ENCODE measurements at places on chromosomes 12 and 14.
A peak's percentile ranks its signal among the peaks of the same experiment; 100 is the strongest.

DNA sequence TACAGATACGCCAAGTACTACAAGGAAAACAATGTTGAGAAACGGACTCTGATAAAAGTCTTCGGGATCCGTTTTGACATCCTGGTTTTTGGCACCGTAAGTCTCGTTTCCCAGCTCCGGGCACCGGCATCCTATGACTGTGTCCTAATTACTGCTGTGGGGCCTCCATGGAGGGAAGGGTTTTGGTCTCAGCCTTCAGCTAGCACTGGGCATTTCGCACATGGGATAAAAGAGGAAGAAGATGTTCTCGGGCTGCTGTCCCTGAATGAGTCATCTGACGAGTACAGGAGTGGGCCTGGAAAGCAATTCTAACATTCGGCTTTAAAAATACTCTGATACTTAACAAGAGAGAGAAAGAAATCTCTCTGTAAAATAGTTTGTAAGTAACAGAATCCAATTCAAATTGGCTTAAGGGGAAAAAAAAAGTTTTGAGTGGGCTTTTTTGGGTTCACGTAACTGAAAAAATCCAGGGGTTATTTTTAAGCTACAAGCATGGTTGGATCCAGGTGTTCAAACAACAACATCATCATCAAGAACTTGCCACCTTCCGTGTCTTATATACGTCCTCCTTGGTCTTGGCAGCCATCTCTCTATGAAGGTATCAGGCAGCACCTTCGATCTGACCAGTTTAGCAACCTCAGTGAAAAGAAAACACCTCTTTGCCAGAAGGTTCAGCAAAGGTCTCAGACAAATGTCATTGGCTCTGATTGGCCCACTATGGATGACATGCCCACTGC lies 34.4 kb upstream of the P2RX4 start:
- no peak for DNase-seq

DNA sequence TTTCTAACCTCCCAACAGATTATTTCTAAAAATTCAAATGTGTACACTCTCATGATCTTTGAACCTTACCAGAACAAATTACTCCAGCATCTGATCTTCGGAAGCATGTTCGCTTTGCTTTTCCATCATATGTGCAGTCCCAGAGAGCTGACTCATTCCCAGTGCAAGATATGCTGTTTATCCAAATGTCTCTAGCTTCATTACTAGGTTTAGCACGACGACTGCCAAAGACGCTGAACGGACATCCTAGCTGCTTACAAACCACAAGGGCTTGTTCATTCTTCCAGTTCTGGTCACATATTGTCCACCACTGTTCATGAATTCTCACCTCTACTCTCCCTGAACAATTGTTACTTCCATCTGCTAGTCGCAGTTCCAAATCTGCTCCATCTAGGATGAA lies 40.5 kb downstream of the CD163L1 start:
- DNase-seq, result no peak

DNA sequence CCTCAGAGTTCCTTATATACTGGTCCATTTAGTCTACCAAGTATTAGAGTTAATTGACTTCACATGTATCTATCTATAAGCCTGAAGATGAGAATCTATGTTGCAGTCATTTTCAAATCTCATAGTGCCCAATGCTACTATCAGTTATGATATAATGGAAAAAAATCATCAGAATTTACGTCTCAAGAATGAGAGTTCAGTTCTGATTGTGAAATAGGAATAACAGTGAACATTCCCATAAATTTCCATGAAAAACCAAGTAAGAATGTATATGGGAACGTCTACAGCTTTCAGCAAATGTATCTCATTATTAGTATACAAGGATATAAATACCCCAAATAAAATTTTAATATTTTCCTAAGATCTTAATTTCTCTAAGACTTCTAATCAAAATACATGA lies 77.2 kb downstream of the PPP1R12A start:
- no peak for DNase-seq

- no peak for DNase-seq
Observed at GRCh38 chr14:55481769-55482168, 41.4 kb upstream of the TBPL2 start.

- DNase-seq, result no peak
Observed at GRCh38 chr12:52250048-52250990, 17.3 kb downstream of the KRT7 start.

- no peak for DNase-seq
Observed at GRCh38 chr14:68727315-68728047, 65.4 kb downstream of the ZFP36L1 start.

DNA sequence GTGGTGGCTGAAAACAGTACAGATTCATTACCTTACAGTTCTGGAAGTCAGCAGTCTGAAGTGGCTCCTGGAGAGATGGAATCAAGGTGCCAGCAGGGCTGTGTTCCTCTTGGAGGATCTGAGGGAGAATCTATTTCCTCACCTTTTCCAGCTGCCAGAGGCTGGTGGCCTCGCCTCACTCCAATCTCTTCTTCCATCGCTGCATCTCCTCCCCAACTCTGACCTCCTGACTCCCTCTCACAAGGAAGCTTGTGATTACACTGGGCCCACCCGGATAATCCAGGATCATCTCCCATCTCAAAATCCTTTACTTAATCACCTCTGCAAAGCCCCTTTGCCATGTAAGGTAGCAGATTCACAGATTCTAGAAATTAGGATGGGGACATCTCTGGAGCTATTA lies 11.4 kb upstream of the NCOR2 start:
- no peak for DNase-seq

- no peak for DNase-seq
Observed at GRCh38 chr12:12919666-12920435, 28.5 kb downstream of the GPRC5A start.

- DNase-seq, result no peak
Observed at GRCh38 chr12:12719496-12719895, 2.3 kb downstream of the CDKN1B start.

DNA sequence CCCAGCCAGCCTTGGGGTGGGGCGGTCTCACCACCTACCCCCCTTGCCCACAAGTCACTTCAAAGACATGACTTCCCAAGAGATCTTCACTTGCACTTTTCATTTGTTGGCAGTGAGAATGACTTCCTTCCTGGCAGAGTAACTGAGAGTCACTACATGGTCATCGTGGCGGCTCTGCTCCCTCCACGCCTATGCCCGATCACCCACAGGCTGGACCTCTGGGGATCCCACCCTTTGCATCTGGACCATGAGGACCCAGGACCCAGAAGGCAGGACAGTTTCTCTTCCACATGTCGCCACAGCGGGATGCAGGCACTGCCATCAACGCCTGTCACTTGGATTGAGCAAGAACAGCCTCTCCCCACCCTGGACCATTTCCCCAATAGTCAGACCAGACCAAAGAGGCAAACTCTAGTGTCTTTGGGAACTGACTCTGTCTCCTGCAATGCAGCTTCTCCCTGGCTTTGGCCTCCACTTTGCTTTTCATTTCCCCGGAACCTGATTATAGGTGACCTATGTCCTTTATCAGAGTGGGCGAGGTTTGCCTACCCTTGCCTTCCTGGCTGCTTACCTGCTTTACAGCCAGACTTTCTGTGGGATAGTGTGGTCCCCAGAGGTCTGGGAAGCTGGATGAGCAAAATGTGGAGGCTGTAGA lies 3.6 kb downstream of the VDR start:
- no peak for DNase-seq

- DNase-seq, result no peak
Observed at GRCh38 chr14:63737582-63738006, 9.7 kb upstream of the SGPP1 start.

- peak; percentile 63 for DNase-seq
Observed at GRCh38 chr12:4164559-4165558, 108.7 kb upstream of the CCND2 start.

- no peak for DNase-seq
Observed at GRCh38 chr14:34234258-34234657, 227.8 kb downstream of the SPTSSA start.

DNA sequence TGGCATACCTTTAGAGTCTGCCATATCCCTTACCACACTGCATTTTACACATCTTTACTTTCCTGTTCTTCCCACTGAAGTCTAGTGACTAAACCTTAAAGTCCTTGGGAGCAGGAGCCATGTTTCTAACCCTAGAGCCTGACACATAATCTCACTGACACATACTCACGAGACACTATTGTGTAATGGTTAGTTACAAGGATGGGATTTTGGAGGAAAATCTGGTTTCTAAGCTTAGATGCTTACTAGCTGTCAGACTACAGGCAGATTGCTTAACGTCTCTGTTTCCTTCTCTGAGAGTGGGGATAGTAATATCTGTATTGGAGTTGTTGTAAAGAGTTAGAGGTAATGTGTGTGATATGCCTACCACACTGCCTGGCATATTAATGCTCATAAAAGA lies 6.2 kb upstream of the DYRK4 start:
- DNase-seq, result no peak
